ENCODE measurements at places on chromosomes 6 and 20.

- DNase-seq, result no peak
These were observed 70.3 kb downstream of the SYNJ2 start for GRCh38 chr6:158051968-158052367.

- DNase-seq, result no peak
These were observed 880 bp downstream of the ADNP start for GRCh38 chr20:50930139-50930975.

GRCh38 chr6:167892835-167893815, 66.4 kb downstream of the AFDN start:
- no peak for DNase-seq

DNA sequence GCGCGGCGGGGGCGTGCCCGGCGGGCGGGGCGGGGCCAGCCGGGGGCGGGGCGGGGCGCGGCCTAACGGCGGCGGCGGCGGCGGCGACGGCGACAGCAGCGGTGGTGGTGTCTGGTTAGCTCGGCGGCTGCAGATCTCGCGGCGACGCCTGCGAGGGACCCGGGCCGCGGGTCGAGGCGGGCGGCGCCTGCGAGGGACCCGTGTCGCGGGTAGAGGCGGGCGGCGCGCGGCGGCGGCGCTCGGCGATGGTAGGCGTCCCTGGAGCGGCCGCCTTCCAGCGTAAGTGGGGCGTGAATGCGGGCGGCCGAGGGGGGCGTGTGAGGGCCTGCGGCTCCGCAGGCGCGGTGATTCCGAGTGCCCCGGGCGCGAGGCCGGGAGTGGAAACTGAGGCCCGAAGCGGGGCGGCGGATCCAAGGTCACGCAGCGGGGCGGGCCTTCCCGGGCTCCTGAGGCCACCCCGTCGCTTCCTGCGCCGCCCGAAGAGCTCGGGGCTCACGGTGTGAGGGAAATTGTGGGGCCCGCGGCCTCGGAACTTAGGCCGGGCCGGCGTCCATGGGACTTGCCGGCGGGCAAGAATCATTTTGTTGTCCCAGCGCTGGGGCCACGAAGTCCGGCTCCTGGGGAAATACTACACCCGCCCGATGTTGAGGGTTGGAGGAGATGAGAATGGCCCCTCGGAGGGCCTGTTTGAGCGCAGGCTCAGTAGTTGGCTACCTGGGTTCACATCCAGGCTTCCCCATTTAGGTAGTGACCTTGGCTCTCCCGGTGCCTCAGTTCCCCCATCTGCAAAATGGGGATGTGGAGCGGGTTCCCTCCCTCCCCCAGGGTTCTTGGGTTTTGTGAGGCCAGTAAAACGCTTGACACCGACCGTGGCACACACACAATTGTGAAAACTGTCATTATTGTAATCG, at the start of gene CBFA2T2:
Gene CBFA2T2, plus strand, starts transcription at position 74 of the 911 bp plus-strand sequence. Its CDS starts 172 bp downstream, at position 246.
- no peak for DNase-seq

DNA sequence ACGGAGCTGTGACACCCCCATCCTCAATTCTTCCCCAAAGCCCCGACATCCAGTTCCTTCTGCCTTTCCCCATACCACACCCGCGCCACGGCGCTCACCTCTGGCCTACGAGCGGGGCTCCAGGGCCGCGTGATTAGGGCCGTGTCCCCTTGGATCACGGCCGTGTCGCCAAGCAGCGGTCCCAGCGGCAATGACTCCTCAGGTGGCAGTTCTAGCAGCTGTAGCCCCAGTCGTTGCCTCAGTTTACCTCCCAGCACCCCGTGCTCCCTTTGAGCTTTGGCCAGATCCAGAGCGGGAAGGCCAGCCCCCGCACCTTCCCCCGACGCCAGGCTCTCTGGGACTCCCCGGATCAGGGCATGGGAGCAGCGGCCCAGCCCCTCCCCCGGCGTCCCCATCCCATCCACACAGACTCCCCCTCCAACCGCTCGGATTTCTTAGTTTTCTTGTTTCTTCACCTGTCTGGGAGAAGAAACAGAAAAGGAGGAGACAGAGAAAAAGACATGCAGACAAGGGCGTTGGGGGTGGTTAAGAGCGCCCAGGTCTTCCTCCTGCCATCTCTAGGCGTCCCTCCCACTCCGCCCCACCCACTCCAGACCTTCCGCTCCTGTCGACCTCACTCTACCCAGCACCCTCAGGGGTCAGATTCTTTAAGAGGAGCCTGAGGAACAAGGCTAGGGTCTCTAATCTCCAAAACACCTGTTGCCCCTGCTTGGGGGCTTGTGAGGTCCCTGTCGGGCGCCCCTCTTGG, at the start of gene DDAH2:
Gene DDAH2, minus strand, starts transcription at position 533 of the 748 bp plus-strand sequence. Its CDS starts 138 bp downstream, at position 395.
- DNase-seq, result no peak

DNA sequence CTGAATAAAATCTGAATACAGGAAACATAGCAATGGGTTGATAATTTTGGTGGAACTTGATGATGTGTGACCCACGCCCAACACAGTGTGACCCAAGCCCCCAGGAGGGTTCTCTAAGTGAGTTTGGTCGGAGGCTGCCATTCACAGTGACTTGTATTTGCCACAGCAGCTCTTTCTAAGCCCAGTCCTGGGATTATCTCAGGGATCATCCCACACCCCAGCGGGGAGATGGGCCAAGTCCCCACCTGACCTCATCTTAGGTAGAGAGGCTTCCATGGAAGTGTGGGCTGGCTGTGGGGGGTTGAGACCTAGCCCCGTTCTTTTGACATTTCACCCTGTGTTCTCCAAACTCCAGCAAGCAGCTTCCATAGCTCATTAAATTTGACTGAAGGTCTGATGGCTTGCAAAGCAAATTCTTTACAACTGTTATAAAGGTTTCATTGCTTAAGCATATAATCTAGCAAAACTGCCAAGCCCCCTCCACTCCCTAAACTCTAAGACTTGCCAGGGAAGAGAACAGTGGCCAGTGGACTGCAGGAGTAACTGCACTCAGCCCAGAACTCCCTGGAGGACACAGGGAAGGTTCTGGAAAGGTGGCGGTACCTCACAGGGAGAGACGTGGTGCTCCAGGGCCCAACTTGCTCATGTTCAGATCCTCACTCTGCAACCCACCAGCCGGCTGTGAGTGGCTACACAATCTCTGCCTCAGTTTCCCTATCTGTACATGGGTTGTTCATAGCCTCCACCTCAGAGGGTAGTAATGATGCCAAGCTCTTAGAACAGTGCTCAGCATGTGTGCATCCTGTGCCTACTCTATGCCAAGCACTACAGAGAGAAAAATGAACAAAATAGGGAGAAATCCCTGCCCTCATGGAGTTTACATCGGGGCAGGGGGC, 1.0 kb upstream of the PCK1 start:
- no peak for DNase-seq

DNA sequence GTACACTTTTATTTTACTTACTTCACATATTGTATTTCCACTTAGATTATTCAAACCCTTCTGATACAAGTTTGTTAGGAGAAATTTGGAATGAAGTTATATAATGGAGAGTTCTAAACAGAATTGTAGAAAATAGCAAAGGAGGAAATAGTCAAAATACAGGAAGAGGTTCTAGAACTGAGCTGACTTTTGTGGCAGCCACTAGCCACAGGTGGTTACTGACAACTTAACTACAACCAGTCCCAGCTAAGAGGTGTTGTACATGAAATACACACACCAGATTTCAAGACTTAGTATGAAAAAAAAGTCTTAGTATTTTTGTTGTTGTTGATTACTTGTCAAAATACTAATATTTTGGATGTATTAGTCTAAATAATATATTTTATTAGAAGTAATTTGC, 727.4 kb upstream of the CITED2 start:
- DNase-seq, result no peak

- DNase-seq, result peak; percentile 69
These were observed 92.6 kb downstream of the RNGTT start for GRCh38 chr6:88870717-88871330.

DNA sequence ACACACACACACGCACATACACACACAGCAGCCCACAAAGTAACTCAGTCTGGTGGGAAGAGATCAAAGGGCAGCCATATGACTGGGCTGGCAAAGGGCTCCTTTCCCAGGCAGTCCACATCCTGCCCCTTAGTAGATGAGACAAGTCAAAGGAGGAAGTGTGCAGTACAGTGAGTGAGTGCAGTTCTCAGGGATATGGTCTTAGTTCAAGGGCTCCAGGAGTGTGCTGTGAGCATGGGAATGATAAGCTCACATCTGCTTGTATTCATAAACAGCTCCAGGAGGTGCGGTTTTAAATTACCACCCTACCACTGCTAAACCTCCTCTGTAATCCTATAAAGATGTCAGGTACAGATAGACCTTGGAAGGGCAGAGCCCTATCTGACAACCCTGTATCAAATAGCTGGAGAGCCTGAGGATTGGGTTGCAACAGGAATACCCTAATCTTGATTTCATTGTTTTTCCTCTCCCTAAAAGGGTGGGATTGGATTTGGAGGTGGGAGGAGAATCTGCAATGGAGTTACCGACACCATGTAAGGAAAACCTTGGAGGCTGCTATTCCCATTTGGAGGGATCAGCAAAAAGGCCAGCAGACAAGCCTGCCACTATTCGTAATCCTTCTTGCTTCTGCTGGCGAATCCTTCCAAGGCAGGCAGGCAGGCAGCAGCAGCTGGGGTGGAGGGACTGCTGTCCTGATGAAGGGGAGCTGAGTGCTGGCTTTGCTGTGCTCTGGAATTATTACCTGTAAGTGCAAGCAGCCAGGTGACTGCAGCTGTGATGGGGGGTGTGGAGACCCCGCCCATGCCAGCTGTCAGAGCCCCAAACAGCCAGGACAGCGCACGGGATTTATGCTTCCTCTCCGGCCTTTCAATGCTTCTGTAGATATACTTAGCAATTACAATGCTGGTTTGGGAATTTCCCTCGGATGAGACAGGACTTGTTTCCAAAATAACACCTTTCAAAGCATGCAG, 342.7 kb downstream of the PRL start:
- no peak for DNase-seq

GRCh38 chr20:25324412-25324811, 66.2 kb downstream of the ABHD12 start:
- no peak for DNase-seq

DNA sequence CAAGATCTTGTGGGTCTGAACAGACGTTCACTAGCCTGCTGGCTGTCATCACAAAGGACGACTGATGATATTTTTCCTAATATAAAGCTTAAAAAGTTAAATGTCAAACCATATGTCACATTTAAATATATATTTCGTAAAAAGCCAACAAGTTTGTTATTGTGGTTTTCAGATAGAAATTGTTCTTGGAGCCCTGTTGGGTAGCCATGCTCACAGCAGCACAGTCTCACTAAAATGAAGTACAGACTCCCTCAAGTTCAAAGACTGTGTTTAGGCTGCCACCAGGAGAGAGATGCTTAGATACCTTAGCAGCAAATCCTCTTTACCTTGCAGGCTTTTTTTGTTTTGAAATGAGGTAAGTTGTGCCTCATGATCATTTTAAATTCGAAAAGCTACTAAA, 17.8 kb downstream of the EEF1E1 start:
- DNase-seq, result no peak

GRCh38 chr20:62333820-62334595, 31.2 kb downstream of the ADRM1 start:
- no peak for DNase-seq

DNA sequence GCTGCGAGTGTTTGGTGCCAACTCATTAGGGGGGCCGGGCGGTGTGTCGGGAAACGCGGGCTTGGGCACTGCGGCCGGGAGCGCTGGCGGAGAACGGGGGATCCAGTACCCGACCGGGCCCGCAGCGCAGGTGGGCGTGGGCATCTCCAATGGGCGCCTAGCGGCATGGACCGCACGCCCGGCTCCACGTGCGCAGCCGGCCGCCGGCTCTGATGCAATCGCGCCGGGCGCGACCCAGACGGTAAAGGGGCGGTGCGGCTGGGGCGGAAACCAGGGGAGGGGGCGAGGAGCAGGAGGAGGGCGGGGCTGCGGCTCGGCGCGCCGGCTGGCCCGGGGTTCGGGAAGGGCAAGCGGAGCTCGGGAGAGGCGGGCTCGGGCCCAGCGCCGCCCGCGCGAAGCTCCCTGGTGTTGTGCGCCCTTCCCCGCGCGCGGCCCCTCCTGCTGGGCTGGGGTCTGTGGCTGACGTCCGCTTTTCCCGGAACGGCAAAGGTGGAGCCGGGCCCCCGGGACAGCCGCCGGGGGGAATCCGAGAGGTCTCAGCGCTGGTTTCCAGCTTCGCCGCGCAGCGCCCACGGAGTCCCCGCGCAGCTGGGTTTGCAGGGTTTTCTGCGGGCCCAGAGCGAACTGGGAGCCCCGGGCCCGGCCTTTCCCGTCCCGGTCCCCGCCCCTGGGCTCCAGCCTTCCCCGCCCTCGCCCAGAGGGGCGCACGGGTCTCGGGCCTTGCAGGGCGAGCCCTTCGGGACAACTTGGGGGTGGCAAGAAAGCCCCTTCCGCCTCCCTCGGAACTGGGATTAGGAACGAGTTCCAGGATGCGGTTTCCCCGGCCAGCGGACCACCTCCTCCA, 867 bp downstream of the MTHFD1L start:
- DNase-seq, result peak; percentile 79

GRCh38 chr20:47231382-47232039, 125.0 kb downstream of the ZMYND8 start:
- DNase-seq, result no peak

GRCh38 chr20:4814696-4815252, 93.1 kb downstream of the PRND start:
- DNase-seq, result peak; percentile 91

DNA sequence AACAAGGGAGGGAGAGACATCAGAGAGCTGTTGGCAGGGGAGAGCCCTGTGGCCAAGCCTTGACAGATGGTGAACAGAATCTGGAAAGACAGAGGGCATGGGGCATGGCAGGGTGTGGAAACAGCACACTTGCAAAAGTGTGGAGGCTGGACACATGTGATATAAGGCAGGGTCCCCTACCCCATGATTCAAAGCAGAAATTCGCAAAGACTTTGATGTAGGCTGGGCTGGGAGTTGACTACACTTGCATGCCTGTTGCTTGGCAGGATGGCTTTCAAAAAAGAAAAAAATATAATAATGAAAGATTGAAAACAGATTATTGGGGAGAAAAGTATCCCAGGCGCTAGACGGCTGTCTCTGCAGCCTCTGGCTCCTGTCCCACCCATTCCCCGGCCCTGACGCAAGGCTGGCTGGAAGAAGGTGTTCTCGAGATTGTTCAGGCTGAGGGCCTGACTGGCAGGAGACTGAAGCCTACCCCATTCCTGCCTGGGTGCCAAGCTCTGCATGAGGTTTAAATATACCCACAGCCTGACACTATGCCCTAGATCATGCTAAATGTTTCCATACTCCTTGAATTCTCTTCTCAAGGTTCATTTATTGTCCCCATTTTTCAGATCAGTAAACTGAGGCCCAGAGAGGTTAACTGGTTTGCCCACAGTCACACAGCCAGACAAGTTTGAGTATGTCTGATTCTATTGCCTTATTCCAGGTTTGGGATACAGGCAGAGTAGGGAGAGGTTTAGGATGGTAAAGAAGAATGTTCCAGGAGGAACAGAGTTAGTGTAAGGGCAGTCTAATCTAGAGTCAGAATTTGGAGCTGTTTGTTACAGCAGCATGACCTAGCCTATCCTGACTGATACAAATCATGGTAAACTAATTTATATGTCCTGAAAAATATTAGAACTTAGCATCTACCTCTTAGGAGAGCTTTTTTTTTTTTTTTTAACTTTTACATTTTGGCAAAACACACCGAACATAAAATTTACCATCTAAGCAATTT, 23.4 kb upstream of the CCN5 start:
- DNase-seq, result no peak

- no peak for DNase-seq
These were observed 70.2 kb downstream of the TULP4 start for GRCh38 chr6:158382491-158382890.

- DNase-seq, result no peak
These were observed 16.7 kb upstream of the GCM1 start for GRCh38 chr6:53165293-53165692.

Measured in CD4-positive, alpha-beta T cell treated with Interleukin-10 for 1 hour (primary cell).